ENCODE measurements at places on chromosomes 11 and 22.
A peak's percentile ranks its signal among the peaks of the same experiment; 100 is the strongest.

GRCh38 chr11:2540992-2541680 is 96.3 kb downstream of the KCNQ1 start:
- DNase-seq, result no peak

DNA sequence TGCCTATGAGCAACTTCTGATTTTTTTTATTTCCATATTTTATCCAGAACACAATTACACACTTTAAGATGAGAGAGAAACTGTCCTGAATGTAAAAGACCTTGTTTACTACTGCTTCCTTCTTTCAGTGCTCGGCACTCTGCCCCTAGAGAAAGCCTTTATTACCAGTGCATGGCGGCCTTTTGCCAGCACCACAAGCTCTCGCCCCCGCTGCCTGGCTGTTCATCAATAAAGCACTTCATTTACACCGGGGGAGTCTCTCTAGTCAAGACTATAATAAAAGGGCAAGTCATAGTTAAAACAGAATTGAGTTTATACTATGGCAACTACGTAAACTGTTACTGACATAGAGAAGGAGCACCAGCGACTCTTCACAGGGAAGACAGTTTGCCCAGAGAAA is 259.5 kb downstream of the CADM1 start:
- DNase-seq, result no peak

DNA sequence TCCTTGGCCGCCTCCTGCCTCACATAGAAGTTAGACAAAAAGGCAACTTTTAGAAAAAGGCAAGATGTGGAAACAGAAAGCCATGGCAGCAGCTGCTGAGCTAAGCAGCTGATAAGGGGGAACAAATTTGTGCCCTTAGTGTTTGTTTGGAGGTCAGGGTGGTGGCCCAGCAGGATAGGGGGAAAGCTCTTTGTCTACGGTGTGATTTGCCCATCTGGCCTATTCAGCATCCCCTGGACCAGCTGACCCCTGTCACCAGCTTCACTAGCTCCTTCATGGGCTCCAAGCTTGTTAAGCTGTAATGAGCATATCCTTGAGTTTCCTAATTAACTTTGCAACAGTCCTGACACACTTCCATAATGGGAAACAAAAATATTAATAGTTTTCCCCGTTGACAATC is 5.9 kb upstream of the ME3 start:
- DNase-seq, result no peak

GRCh38 chr22:32226326-32227104 is 21.6 kb upstream of the RFPL2 start:
- no peak for DNase-seq

DNA sequence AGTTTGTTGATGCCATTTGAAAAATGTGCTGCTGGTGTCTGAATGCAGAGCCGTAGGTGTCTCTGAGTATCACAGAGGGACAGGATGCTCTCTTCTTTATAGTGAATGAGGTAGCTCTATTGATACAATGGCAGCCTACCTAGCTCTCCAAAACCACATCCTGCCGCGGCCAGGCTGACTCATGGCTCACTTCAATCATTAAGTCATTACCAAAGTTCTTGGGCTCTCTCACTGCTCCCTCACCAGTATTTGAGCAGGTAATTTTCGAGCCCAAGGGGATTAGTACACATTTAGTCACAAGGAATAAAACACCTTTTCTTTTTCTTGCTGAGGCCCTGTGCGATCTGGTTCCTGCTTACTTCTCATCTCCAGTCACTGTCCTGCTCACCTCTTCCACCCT is 509.0 kb upstream of the LARGE1 start:
- DNase-seq, result no peak

- no peak for DNase-seq
These were observed 1.4 kb downstream of the TBX1 start for GRCh38 chr22:19761725-19762567.

GRCh38 chr11:92670308-92670890 is 299.1 kb upstream of the MTNR1B start:
- no peak for DNase-seq

GRCh38 chr22:44147821-44148574 is 32.7 kb upstream of the PARVG start:
- DNase-seq, result no peak

- DNase-seq, result no peak
These were observed 13.5 kb downstream of the MCAT start for GRCh38 chr22:43129426-43130425.

GRCh38 chr22:46542011-46542985 is 4.9 kb upstream of the CELSR1 start:
- peak; percentile 67 for DNase-seq

DNA sequence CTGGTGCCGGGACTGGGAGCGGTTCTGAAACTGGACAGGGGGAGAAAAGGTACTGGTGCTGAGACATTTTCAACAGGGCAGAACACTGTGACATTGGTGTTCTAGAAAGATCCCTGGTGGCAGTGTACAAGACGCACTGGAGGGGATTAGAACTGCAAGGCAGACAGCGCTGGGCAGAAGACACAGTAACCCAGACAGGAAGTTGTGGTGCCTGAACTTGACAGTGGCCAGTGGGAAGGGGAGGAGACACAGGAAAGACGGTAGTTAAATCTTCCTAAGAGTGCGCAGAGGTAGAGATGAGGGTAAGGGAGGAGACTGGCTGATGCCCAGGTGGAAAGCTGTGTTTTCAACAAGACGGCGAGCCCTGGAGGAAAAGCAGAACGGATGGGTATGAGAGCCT is 24.5 kb downstream of the FAM227A start:
- DNase-seq, result no peak

DNA sequence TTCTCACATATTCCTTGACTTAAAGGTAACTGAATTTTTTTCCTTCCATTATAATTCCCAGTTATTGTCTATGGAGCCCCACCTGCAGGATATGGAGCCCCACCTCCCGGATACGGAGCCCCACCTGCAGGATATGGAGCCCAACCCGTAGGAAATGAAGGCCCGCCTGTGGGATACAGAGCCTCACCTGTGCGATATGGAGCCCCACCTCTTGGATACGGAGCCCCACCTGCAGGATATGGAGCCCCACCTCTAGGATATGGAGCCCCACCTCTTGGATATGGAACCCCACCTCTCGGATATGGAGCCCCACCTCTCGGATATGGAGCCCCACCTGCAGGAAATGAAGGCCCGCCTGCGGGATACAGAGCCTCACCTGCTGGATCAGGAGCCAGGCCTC is 28.1 kb downstream of the WBP2NL start:
- DNase-seq, result no peak

DNA sequence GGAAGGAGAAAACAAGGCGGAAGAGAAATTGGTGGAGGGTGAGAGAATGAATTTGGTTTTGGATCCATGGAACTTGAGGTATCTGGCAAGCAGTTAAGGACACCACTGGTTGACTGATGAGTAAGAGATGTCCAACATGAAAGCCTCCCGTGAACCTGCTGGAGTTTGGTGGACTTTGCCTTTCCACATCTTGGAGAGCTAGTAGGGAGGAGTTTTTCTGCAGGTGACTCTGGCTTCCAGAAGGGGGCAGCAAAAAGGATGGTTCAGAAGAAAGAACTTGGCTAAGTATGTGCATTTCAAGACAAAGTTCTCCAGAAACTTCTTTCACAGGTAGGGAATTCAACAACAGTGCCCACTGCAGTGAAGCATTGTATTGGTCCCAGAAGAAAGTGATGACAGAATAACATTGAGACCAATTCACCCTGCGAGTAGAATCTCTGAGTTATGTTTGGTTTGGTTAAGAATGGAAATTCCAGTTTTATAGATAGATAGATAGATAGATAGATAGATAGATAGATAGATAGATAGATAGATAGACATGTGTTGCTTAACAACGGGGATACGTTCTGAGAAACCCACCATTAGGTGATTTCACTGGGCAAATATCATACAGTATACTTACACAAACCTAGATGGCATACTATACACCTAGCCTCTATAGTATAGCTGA is 28.5 kb downstream of the DCDC1 start:
- no peak for DNase-seq

DNA sequence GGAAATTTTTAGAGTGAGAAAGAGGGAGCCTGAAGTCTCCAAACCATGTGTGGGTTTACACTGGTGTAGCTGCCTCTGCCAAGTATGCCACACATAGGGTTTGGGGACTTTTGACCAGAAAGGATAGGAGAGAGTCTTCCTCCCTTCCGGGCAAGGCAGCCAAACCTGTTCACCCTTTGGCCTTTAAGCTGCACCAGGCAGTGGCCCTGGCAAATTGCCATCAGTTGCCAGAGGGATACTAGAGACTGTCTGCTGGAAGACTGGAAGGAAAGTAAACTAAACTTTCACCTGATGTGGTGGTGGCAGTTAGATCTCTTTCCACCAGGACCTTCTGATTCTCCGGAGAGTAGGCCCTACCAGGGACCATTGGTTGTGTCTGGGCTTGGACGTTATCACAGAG is 1263.2 kb downstream of the FAM181B start:
- no peak for DNase-seq

DNA sequence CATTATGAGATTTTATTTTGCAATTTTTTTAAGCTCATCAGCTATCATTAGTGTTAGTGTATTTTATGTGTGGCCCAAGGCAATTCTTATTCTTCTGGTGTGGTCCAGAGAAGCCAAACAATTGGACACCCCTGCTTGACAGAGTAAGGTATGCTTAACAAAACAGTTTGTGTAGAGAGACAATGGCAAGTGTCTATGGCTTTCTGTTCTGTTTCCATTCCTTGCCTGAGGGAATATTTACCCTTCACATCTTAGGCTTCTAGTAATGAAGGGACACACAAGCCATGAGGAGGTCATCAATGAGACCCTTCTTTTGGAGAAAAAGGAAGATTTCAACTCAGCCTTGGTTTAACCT is 1278.4 kb upstream of the TENM4 start:
- no peak for DNase-seq

GRCh38 chr11:65390996-65391395 is 4.6 kb downstream of the FRMD8 start:
- DNase-seq, result no peak

- DNase-seq, result peak; percentile 87
These were observed 84.4 kb upstream of the SEPTIN5 start for GRCh38 chr22:19629720-19630419.

DNA sequence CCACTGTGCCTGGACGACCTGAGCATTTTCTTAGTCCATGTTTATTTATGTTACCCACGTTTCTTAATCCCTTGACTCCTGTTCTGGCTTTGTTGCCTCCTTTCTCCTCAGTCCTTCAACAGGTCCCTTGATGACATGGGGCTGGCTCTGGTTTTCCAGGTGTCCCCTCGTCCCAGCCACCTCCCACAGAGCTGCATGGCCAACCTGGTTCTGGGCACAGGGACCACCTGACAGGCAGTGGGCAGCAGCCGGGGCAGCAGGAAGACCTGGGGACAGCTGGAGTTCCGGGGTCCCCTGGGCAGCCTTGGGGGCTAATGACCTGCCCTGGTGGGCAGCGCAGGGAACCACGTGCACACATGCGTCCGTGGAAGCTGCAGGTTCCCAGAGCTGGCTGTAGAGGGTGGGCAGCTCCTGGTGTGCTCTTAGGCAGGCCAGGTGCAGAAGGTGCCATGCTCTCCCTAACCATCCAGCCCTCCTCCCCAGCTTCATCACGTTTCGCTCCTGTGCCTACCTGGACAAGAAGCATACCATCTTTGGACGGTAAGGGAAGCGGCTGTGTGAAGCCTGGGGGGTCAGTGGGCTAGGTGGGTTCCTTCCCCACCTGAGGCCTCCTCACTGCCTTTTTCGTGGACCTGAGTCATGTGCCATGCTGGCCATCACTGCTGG is 27.7 kb downstream of the PPIL2 start:
- DNase-seq, result no peak

GRCh38 chr22:20802922-20803553 is 29.1 kb downstream of the SERPIND1 start:
- no peak for DNase-seq

GRCh38 chr22:27329131-27329850 is 472.3 kb downstream of the MN1 start:
- DNase-seq, result no peak

DNA sequence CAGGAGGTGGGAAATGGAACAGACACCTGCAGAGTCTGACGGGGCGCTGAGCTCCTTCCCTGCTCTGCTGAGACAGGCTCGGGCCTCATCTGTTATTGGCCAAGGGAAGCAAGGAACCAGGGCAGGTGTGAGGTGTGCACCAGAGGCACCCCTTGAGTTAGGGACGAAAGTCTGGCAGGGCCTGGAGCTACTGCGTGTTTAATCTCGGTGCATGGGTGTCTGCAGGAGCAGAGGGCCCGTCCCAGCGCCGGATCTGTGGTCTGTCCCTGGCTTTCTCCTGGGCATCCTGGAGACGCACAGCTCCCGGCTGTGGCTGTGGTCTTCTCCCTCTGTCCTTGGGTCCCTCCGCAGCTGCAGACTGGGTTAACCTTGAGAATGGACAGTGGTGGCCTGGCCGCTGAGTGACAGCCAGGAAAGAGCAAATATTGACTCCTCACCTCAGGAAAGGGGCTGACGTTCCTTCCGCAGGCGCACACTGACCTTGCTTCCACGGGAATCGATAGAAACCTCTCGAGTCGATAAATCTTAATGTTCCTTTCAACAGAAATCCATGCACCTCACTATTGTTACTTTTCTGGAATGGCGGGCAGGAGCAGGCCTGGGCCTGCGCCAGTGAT is 975.6 kb downstream of the BRD1 start:
- DNase-seq, result no peak

DNA sequence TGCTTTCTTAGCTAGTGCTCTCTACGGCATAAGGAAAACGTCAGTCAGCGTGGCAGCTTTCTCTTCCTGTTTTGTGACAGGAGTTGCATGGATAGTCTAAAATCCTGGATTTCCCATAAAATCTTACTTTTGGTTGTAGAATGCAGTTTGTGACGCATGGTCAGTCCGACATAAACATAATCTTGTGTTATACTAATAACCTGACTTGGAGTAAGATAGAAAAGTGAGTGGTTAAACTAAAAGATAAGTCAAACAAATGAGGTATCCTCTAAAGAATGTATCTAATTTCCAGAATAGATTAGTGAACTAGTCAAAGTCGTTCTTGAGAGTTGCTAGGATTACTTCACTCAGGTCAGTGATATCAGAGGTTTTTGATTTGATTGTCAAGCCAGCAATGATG is 157.6 kb downstream of the PGR start:
- no peak for DNase-seq

DNA sequence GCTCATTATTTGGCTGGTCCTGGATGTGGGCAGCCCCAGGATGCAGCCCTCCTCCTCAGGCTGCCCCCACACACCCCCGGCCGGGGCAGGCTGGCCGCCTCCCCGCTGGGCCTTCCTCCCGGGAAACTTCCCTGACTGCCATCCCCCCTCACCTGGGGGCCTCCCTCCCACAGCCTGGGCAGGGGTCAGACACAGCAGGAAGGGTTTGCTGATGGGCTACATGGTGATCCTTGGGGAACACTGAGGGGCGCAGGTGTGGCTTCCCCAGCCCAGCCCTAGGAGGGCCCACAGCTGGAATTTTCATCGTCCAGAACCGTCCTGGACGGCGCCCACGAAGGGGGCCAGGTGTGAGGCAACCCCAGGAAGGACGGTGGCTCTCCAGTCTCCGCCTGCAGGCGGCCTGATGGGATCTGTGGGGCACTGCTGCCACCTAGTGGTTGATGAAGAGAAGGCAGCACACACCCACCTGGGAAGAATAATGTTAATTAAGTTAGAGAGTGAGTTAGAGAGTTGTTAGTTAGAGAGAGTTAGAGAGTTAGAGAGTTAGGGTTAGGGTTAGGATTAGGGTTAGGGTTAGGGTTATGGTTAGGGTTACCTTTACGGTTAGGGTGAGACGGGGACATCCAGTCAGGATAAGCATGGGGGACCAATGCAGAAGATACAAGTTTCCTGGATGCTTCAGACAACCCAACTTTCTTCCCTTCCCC is 75.9 kb upstream of the PRR5 start:
- DNase-seq, result peak; percentile 68

Data from stimulated activated CD4-positive, alpha-beta T cell treated with anti-CD3 and anti-CD28 coated beads, Interleukin-4, amount 100 ng/mL, for 48 hours (primary cell).